ENCODE measurements at places on chromosomes 1 and 21. TPM values are rescaled to one million over a fixed set of nuclear protein-coding genes. Genes with fewer than 3 reads are reported as not detected.

DNA sequence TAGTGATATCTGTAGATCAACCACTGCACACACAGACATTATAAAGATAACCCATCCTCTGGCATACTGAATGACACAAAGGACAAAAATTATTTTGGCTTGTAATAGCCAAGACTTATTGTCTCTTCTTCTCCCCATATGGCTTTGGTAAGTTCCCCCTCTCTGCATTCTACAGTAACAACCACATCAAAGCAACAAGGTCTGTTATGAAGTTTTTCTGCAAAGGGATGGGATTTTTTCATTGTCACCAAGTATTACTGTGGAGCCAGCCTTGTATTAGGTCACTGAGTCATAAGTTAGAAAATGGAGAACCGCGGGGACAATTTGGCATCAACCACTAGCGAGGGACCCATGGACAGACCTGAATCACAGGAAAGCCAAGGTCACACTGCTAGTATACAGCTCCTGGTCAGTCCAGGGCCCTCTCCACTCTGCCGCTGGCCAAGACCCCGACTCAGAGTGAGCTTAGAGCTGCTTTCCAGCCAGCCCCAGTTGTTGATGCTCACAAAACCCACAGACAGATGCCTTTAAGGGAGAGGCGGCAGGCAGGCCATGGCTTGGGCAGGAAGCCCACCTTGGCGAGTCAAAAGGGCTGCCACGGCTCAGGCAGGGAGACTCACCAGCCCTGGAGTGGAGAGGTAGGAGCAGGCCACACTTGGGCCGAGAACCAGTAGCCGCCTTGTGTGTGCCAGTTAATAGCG is 6.0 kb downstream of the PABPC4 start:
- no peak for DNase-seq
- peaks cover 36% of the 10 kb centered on the region for H3K4me1 ChIP-seq
- H3K36me3 ChIP-seq = peaks cover 52% of the 10 kb centered on the region
- no peak overlapping the region for H3K4me3 ChIP-seq

DNA sequence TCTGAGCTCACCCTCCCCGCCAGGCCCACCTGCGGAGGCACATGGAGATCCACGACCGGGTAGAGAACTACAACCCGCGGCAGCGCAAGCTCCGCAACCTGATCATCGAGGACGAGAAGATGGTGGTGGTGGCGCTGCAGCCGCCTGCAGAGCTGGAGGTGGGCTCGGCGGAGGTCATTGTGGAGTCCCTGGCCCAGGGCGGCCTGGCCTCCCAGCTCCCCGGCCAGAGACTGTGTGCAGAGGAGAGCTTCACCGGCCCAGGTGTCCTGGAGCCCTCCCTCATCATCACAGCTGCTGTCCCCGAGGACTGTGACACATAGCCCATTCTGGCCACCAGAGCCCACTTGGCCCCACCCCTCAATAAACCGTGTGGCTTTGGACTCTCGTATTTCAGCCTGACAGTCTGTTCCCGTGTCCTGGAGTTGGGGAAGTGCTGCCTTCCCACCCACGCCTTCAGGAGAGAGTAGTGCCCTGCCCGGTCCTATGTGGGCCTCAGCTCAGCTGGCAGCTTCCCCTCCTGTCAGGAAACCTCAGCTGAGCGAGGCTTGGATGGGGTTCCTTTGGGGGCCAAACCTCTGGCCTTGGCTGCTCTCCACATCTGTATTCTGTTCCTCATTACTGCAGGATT is 9.2 kb downstream of the ZBTB48 start:
- no peak overlapping the region for H3K4me3 ChIP-seq
- no peak overlapping the region for H3K27ac ChIP-seq
- H3K36me3 ChIP-seq = peaks cover 3% of the 10 kb centered on the region
- no peaks in the 10 kb centered on the region for H3K27me3 ChIP-seq
- H3K4me1 ChIP-seq = no peaks in the 10 kb centered on the region

Gene OR10J1
- total RNA-seq = not detected

DNA sequence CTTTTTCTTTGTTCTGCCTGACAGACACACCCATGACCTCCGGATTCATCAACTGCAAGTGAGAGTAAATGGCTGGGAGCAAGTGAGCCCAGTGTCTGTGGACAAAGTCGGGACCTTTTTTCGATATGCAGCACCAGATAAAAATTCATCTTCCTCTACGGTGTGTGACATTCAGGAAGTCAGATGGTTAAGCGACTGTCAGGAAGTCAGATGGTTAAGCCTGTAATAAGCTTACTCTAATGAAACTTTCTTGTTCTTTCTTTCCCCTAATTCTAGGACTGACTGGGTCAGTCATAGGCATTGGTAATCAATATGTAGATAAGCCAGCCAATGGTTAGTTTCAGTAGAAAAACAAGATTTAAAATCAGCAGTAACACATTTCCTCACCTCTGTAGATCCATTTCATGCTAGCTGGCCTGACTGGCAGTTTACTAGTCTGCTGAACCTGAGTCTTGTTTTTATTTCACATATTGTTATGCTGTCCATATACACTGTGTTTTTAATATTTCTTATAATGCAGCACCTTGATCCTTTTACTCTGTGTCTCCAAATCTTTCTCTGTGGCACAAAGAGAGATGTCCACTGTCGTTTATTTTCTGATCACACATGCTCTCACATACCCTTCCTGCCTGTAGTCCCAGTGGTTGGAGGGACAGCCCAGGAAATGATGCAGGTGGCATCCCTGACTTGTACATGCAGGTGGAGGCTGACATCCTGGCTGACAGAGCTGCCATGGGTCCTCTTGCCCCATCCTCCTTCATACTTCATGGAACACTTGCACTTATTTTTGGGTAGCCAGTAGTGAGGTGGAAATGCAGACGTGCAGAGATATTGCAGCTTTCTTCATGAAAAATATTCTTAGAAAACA is 115.8 kb downstream of the VPS13D start:
- H3K4me3 ChIP-seq = no peak overlapping the region
- no peak for DNase-seq
- H3K4me1 ChIP-seq = peaks cover 47% of the 10 kb centered on the region
- no peaks in the 10 kb centered on the region for H3K27me3 ChIP-seq

- peak overlapping the region; percentile 85 for H3K27ac ChIP-seq
- H3K4me1 ChIP-seq = peaks cover 72% of the 10 kb centered on the region
- DNase-seq = no peak
- peaks cover 9% of the 10 kb centered on the region for H3K36me3 ChIP-seq
Measured at GRCh38 chr21:34881839-34882371, 167.2 kb downstream of the RUNX1 start.

DNA sequence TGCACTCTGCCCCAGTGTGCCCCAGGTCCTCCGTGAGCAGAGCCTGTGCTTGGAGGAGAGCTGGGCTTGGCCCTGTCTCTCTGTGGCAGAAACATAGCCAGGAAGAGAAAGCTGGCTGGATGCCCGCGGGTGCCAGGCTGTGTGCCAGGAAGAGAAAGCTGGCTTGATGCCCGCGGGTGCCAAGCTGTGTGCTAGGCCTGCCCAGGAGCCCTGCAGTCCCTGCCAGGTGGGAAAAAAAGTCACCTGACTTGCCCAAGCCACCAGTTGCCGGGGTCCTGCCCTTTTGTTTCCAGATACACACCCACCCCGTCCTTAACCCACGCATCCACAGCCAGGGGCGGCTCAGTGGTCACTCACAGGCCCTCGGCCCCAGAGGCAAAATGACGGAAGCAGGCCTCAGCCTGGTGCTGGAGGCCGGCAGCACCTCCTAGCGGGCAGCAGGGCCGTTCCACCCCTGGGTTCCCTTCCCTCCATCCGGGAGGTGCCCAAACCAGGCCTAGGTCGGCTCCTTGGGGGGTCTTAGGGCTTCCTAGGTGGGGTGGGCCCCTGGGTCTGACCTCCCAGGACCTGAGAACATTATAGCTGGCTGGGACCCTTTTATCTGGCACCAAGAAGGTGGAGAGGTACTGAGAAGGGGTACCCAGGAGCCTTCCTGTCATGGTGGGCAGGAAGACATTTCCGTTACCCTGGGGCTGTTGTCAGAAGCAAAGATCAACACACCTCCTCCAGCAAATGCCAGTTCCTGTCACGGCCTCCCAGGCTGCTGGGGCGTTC is 9.1 kb downstream of the ITGB2 start:
- no peaks in the 10 kb centered on the region for H3K36me3 ChIP-seq
- no peak overlapping the region for H3K4me3 ChIP-seq
- H3K4me1 ChIP-seq = peaks cover 12% of the 10 kb centered on the region
- no peak for DNase-seq

Gene SPRR3
- total RNA-seq = not detected

DNA sequence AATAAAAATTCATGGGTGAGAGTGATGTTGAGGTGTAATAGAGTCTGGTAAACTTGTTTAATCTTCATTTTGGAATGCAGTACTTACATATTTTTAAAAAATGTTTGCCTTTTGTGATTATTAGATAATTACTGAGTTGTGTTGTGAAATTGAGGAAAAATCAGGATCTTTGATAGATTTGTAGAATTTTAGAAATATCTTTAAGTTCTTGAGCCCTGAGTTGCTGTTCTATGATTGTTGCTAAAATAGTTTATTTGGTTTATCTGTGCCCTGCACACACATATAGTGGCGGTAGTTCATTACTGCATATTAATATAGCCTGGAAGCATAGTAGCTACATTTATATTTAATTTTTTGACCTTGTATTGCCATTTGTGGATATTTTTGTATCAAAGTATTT is 1.6 kb downstream of the B3GALT2 start:
- peak overlapping the region; percentile 92 for H3K27ac ChIP-seq
- no peaks in the 10 kb centered on the region for H3K27me3 ChIP-seq
- peak overlapping the region; percentile 71 for H3K4me3 ChIP-seq
- H3K4me1 ChIP-seq = peaks cover 70% of the 10 kb centered on the region
- no peaks in the 10 kb centered on the region for H3K36me3 ChIP-seq

GRCh38 chr1:103387898-103388297 is 137.6 kb upstream of the RNPC3 start:
- H3K27me3 ChIP-seq = no peaks in the 10 kb centered on the region
- no peaks in the 10 kb centered on the region for H3K36me3 ChIP-seq
- no peak for DNase-seq
- H3K27ac ChIP-seq = no peak overlapping the region

Gene GCSAML
- not detected for total RNA-seq

Gene PLEKHO1
- total RNA-seq = 80.1 TPM

DNA sequence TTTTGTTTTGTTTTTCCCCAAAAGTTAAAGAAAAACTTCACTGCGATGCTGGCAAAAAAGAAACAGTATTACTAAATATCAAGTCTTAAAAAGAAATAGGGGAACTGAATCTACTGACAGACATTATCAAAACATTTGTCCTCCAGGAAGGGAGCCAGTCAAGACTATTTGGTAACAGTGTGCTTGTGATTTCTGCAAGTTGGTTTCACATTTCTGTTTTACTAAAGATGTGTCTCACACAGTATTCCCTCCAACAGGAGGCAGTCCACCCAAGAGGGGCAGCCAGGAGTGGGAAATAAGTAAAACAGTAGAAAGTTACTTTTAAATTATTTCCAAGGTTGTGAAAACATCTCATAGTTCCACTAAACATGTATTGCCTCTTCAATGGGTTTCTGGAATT is 74.4 kb upstream of the SDC3 start:
- H3K4me3 ChIP-seq = no peak overlapping the region
- H3K27ac ChIP-seq = peak overlapping the region; percentile 66
- H3K36me3 ChIP-seq = peaks cover 32% of the 10 kb centered on the region
- no peaks in the 10 kb centered on the region for H3K27me3 ChIP-seq
- no peak for DNase-seq
- H3K4me1 ChIP-seq = peaks cover 51% of the 10 kb centered on the region

DNA sequence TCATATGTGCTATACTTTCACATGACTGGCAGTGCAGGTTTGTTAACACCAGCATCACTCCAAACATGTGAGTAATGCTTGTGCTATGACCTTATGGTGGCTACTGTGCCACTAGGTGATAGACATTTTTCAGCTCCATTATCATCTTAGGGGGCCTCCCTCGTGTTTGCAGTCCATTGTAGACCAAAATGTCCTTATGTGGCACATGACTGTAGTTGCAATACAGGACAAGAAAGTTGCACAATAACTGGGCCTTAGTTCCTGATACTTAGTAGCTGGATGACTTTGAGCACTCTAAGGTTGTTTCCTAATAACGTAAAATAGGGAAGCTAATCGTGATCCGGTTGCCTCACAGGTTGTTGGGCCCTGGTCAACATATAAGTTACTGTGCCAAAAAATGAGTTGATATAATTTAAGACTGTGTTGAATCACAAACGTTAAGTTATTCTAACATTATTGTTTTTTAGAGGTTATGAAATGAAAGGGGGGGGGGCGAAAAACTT is 511 bp upstream of the SNX27 start:
- no peaks in the 10 kb centered on the region for H3K27me3 ChIP-seq
- H3K4me3 ChIP-seq = peak overlapping the region; percentile 87
- H3K27ac ChIP-seq = peak overlapping the region; percentile 93
- no peak for DNase-seq

- H3K4me1 ChIP-seq = peaks cover 3% of the 10 kb centered on the region
- no peak overlapping the region for H3K4me3 ChIP-seq
- peaks cover 29% of the 10 kb centered on the region for H3K36me3 ChIP-seq
- no peak for DNase-seq
Measured at GRCh38 chr1:200837931-200838571, 34.7 kb upstream of the GPR25 start.

Gene ERG
- 3.0 TPM for total RNA-seq

- H3K27ac ChIP-seq = no peak overlapping the region
- H3K27me3 ChIP-seq = no peaks in the 10 kb centered on the region
- DNase-seq = no peak
- no peak overlapping the region for H3K4me3 ChIP-seq
Measured at GRCh38 chr21:35226328-35226727, 177.2 kb upstream of the RUNX1 start.

Gene NFIA
- total RNA-seq = 163 TPM

- no peak for DNase-seq
- no peaks in the 10 kb centered on the region for H3K36me3 ChIP-seq
- H3K4me3 ChIP-seq = no peak overlapping the region
- no peaks in the 10 kb centered on the region for H3K4me1 ChIP-seq
Measured at GRCh38 chr1:186617926-186618325, 62.3 kb downstream of the PTGS2 start.

GRCh38 chr1:64100791-64101190 is 102.6 kb upstream of the UBE2U start:
- peak overlapping the region; percentile 51 for H3K27ac ChIP-seq
- no peaks in the 10 kb centered on the region for H3K27me3 ChIP-seq
- peaks cover 30% of the 10 kb centered on the region for H3K4me1 ChIP-seq
- peaks cover 4% of the 10 kb centered on the region for H3K36me3 ChIP-seq

Gene SPRR2A
- not detected for total RNA-seq

Gene KDF1
- total RNA-seq = 12.9 TPM

- no peak overlapping the region for H3K27ac ChIP-seq
- no peak for DNase-seq
- no peak overlapping the region for H3K4me3 ChIP-seq
- H3K27me3 ChIP-seq = no peaks in the 10 kb centered on the region
Measured at GRCh38 chr1:79781261-79781660, 774.7 kb upstream of the ADGRL4 start.

- H3K4me3 ChIP-seq = no peak overlapping the region
- H3K27me3 ChIP-seq = no peaks in the 10 kb centered on the region
- H3K36me3 ChIP-seq = peaks cover 2% of the 10 kb centered on the region
- H3K4me1 ChIP-seq = peaks cover 30% of the 10 kb centered on the region
- no peak for DNase-seq
Measured at GRCh38 chr1:24830680-24831272, 85.5 kb downstream of the CLIC4 start.

DNA sequence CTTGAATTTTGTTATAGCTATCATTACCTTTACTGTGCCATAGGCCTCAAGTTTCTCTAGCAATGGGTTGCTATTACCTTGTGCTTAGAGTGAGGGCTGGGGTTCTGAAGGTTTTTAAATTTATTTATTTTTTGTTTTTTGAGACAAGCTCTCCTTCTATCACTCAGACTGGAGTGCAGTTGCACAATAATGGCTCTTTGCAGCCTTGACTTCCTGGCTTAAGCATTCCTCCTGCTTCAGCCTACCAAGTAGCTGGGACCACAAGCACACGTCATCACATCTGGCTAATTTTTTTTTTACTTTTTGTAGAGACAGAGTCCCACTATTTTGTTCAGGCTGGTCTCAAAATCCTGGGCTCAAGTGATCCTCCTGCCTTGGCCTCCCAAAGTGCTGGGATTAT is 41.5 kb downstream of the SNX27 start:
- H3K36me3 ChIP-seq = peaks cover 47% of the 10 kb centered on the region
- H3K4me3 ChIP-seq = no peak overlapping the region
- no peaks in the 10 kb centered on the region for H3K27me3 ChIP-seq
- no peak for DNase-seq
- H3K27ac ChIP-seq = no peak overlapping the region
- H3K4me1 ChIP-seq = no peaks in the 10 kb centered on the region

Measured in mesothelial cell of epicardium (in vitro differentiated cells).